ENCODE measurements at places on chromosomes 3 and 15. TPM values are rescaled to one million over a fixed set of nuclear protein-coding genes. Genes with fewer than 3 reads are reported as not detected.

DNA sequence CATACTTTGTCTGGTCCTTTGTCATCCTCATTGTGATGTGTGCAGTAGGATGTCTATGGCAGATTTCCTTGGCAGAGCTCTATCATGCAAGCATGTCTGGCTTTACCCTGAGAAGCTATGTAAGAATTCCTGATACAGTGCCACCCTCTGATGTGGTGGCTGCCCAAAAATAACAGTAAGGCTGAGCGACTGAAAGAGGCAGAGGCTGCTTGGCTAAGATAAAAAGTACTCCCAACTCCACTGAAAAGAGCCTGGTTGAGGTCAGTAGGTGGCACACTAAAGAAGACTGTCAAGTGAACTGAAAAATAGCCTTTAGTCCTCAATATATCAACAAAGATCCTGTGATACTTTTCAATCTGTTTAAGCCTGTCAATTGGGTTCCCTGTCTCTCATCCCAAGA is 31.7 kb downstream of the BTLA start:
- no peak for DNase-seq

DNA sequence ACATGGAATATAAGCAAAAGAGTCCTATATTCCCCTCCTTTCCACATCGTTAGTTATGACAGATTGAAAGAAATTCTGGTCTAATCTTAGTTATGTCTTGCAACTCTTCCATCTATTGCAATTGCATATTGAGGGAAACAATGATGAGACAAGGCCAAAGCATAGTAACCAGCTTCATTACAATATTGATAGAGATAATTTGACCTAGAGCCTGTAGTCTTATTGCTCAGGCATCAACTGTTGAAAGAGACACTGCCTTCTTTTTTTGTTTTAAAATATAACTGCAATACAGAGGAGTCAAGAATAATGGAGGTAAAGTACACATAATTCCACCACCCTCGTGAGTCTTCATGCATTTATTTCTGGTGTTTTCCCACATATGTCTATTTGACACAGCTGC is 2.0 kb downstream of the TM4SF18 start:
- no peak for DNase-seq

DNA sequence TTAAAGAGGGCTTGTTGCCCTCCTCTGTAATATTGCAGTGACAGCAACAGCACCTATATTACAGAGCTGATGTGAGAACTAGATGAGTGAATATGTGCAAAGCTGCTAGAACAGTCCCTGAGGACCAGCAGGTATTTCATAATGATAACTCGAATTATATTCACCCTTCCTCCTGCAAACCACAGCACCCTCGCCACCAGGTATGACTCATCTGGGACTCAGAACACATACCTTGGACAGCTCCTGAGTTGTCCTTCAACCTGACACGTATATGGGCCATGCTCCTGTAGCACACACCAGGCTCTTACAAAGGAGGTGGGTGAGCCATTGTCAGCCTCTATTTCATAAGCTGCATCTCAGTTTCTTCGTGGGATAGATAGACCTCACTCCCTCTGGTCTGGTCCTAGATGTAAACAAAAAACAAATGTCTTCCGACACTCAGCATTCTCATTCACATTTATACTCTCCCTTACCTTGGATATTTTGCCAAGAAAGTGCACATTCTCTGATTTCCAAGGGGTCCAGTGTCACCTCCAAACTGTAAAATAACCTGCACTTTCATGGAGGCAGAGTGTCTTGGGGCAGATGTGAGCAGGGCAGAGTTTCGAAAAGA is 124.5 kb downstream of the TLE3 start:
- no peak for DNase-seq

DNA sequence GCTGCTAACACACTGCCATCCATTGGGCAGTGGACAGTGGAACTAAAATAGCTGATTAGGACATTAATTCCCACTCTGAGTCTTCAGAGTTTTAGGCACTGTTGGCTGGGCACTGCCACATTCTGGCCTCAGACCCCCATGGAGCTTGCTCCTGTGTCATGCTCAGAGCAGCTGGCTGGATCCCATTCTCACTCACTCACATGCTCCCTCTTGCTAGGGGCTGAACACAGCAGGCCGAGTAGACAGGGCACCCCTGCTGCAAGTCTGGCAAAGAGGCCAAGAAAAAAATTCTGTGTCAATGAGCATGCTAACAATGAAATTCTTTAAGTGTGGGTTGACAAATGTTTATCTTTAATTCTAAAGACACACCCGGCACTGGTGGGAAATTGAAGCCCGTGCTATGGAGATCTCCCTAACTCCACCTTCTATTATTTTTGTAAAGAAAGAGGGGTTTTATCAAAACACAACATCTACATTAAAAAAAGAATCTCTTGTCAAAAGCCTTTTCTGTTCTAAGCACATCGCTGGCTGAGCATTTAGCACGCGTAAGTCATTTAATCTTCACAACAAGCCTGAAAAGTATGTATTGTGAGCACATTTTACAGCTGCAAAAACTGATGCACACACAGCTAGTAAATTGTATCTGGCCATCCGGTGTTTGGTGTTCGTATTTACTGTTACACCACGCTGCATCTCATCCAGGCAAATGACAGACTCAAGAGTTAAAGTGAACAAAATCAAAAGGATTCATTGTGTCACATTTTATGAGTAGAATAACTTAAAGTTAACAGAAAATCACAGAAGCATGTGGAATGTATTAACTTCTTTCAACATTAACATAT is 362.1 kb downstream of the PLOD2 start:
- no peak for DNase-seq

- DNase-seq, result no peak
Observed at GRCh38 chr15:95451938-95452337, 878.6 kb upstream of the NR2F2 start.

- no peak for DNase-seq
Observed at GRCh38 chr3:46479021-46479420, 14.3 kb upstream of the LTF start.

GRCh38 chr3:197525706-197526105 is 30.1 kb downstream of the BDH1 start:
- no peak for DNase-seq

DNA sequence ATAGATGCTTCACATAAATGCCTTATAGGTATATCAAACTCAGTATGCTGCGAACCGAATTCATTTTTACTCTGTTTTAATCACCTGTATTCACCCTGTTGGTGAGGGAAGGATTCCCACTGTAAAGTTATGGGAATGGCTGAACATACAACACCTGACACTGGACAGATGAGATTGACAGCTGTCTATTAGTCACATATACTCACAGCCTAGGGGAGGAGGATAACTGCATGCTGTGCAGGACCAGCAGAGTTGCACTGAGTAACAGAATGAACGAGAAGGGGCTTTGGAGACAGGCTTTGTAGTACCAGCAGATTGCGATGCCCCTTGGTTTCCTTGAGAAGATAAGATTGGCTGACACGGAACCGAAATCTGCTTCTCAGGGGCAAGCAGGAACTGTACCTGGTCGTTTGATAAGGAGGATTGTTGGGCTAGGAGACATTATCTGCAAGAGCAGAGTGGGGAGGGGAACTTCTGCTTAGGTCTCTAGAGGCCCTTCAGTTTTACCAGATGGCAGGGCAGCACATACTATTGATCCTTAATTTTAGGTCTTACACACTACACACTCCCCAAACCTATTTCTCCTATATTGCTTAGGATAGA is 43.5 kb upstream of the SLC22A13 start:
- DNase-seq, result no peak

DNA sequence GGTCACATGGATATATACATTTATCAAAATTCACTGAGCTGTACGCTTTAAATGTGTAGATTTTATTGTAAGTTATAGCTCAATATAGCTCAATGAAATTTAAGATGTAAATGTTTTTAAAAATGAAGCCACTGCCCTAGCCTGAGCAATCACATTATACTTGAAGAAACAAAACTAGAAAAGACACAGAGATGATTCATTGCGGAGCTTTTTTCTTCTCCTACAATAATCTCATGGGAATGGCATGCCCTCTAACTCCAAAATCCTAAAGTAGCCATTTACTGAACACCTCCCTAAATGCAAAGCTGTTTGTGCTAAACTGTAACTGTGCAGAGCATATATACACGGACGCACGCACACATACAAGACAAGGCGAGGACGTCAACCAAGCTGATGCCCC is 84.2 kb downstream of the MYO9A start:
- DNase-seq, result no peak

GRCh38 chr15:56804279-56804678 is 71.0 kb upstream of the ZNF280D start:
- no peak for DNase-seq

- DNase-seq, result no peak
Observed at GRCh38 chr3:119774444-119774843, 7.5 kb upstream of the NR1I2 start.

GRCh38 chr3:107514453-107514852 is 8.3 kb upstream of the BBX start:
- no peak for DNase-seq

- no peak for DNase-seq
Observed at GRCh38 chr3:16295298-16295890, 30.4 kb downstream of the OXNAD1 start.

DNA sequence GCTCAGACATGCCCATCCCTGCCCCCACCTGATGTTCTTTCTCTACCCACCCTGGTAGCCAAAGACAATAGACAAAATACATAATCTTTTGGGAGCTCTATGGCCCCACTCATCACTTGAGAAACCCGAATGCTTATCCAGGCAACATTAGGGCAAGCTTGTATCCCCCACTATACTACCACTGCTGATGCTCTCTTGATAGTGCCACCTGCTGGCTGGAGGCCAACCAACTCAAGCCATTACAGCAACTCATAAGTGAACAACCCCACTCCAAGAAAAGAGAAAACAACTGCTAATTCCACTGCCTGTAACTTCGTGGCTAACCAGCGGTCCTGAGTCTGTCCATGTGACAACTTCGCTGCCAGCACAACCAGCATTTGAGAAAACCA is 342.5 kb upstream of the TGFBR2 start:
- no peak for DNase-seq

DNA sequence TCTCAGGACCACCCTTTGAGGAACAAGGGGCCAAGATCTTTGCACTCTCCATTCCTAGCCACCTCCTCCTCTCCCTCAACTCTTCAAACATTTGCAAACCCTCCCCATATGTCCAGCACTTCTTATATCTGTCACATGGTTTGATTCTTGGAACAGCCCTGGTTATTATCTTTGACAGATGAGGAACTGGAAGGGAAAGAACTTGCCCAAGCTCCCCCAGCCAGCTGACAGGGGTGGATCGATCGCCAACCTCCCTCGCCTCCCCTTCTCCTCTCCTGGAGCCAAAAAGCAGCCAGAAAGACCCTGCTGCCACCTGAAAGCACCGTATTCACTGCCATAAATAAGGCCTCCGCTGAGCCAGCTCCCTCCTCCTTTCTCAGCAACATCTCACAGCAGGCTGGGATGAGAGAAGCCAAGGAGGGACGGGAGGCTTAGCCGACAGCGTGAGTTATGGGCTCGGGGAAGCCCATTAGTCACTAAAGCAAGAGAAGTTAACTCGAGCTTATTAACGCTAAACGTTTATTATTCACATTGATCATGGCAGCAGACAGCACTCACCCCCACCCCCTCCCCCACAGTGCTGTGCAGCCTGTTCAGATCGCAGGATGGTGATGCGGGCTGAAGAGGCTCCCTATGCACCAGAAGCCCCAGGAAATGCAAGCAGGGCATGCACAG is 22.2 kb upstream of the FGD5 start:
- no peak for DNase-seq

GRCh38 chr15:58049520-58050227 is 15.8 kb downstream of the ALDH1A2 start:
- no peak for DNase-seq

- DNase-seq, result no peak
Observed at GRCh38 chr3:85627932-85628331, 669.1 kb downstream of the CADM2 start.

DNA sequence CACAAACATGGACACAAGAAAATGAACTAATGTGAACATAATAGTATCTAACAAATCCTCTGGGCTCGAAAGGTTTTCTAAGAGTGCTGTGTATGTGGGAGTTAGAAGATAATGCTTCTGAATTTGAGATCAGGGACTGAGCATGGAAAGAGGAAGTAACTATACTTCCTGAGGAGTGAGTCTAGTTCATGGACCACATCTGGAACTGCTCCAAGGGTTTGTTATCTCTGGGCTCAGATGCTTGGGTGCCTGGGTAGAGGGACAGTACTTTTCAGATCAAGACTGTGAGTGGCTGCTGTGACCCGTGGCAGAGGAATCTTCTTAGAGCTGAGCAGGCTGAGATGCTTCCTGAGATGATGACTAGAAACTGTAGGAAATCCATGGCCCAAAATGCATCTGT is 28.5 kb downstream of the TBC1D23 start:
- DNase-seq, result no peak

GRCh38 chr3:197460002-197460401 is 95.8 kb downstream of the BDH1 start:
- DNase-seq, result no peak

GRCh38 chr15:39736412-39737195 is 46.0 kb downstream of the FSIP1 start:
- DNase-seq, result no peak

- no peak for DNase-seq
Observed at GRCh38 chr15:41897363-41897799, 3.5 kb upstream of the SPTBN5 start.

GRCh38 chr15:39461536-39462130 is 119.2 kb upstream of the THBS1 start:
- no peak for DNase-seq

DNA sequence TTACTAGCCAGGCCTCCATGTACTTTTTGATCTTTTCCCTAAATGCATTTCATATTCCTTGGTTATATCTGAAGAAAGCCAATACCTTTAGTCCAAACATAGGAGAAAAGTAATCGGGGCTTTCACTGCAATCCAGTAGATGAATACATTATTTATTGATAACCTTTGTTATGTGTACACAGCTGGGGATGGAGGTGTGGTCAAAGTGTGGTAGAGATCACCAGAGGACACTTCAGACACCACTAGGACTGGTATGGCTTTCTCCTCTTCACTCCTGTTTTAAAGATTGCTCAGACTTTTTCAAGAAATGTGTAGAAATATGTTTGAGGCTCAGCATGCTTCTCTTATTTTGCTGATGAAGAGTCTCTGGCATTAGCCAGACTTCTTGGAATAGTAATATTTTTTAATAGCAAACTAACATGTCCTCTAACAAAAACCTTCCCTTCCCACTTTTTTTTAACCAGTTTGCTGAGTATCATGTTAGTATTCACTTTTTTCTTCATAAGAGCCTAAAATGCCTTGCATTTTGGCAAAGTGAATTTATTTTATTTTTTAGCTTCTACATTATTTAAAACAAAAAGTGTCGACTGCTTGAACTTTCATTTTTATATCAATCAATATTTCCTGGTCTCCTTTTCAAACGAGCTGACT is 65.6 kb upstream of the MBNL1 start:
- DNase-seq, result no peak

GRCh38 chr3:196135693-196136639 is 54.1 kb upstream of the TFRC start:
- no peak for DNase-seq

The LRRK1 gene
- 1.7 TPM for polyA plus RNA-seq

The TGFBR2 gene
- polyA plus RNA-seq, result 122 TPM

The NECTIN3 gene
- polyA plus RNA-seq, result 42.4 TPM

The SCAMP5 gene
- polyA plus RNA-seq, result 21.6 TPM

The PXK gene
- 26.6 TPM for polyA plus RNA-seq

The ZNF860 gene
- 2.3 TPM for polyA plus RNA-seq

The ABCF3 gene
- 55.1 TPM for polyA plus RNA-seq

The CCR1 gene
- polyA plus RNA-seq, result 1.7 TPM

The ROBO2 gene
- polyA plus RNA-seq, result 79.5 TPM

The GPX1 gene
- 93.1 TPM for polyA plus RNA-seq

The CPLX3 gene
- not detected for polyA plus RNA-seq

The P2RY13 gene
- polyA plus RNA-seq, result 1.3 TPM

The LDHAL6B gene
- polyA plus RNA-seq, result 0.10 TPM

The THAP10 gene
- 10.4 TPM for polyA plus RNA-seq

The TRPM1 gene
- polyA plus RNA-seq, result 0.18 TPM
